ENCODE measurements at places on chromosomes 16 and 17. TPM values are rescaled to one million over a fixed set of nuclear protein-coding genes. Genes with fewer than 3 reads are reported as not detected.

DNA sequence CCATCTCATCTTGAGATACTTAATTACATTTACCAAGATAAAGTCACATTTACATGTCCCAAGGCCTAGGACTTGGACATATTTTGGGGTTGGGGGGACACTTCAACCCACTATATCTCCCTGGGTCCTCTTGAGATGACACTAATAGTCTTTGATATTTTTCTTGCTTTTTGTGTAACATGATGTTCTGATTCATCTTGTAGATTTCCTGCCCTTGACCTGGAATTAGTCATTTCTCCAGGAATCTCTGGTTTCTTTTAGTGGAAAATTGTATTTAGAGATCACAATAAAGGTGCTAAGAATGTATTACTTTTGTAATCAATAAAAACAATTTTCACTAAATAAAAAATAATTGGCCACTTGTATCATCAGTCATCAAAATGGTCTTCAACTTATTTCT is 157.3 kb downstream of the VPS53 start:
- peak; percentile 37 for DNase-seq

DNA sequence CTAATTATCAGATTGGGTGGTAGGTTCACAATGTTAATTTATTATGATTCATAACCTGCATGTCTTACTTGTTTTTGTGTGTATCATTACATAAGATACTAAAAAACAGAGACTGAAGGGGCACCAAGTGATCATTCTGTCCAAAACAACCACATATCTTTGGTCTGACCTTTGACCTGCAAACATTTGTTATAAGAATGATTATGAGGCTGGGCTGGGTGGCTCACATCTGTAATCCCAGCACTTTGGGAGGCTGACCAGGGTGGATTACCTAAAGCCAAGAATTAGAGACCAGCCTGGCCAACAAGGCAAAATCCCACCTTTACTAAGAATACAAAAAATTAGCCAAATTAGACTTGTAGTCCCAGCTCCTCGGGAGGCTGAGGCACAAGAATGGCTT is 116.4 kb downstream of the SPAG9 start:
- DNase-seq: no peak

- DNase-seq: no peak
These were observed 92.4 kb downstream of the DNAH9 start for GRCh38 chr17:11690681-11691080.

- DNase-seq: no peak
These were observed 16.9 kb downstream of the CMC2 start for GRCh38 chr16:80989801-80990200.

- DNase-seq: no peak
These were observed 713 bp downstream of the KNOP1 start for GRCh38 chr16:19717314-19717713.

Gene HS3ST2
- not detected for total RNA-seq

- DNase-seq: no peak
These were observed 3.5 kb downstream of the KRT38 start for GRCh38 chr17:41437254-41437653.

GRCh38 chr17:17760350-17760749 is 76.4 kb downstream of the SREBF1 start:
- no peak for DNase-seq

GRCh38 chr17:17345686-17346427 is 42.7 kb downstream of the NT5M start:
- DNase-seq: no peak

- DNase-seq: no peak
These were observed 37.8 kb downstream of the YWHAE start for GRCh38 chr17:1362065-1362848.

Gene TBL3
- 35.6 TPM for total RNA-seq

DNA sequence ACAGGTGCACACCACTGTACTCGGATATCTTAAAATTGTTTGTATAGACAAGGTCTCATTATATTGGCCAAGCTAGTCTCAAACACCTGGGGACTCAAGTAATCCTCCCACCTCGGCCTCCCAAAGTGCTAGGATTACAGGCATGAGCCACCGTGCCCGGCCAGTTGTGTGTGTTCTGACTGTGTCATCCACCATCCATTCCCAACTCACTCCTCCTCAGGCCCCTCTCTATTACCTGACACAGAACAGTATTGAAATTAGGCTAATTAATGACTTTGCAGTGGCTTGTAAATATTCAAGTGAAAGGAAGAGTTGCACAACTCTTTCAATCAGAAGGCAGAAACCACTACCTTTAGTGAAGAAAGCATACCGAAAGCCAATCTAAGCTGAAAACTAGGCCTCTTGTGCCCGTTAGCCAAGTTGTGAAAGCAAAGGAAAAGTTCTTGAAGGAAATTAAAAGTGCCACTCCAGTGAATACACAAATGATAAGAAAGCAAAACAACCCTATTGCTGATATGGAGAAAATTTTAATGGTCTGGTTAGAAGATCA is 28.7 kb downstream of the GOSR1 start:
- no peak for DNase-seq

Gene RTN4RL1
- 0.43 TPM for total RNA-seq

GRCh38 chr16:69393898-69394849 is 8.4 kb upstream of the TERF2 start:
- DNase-seq: no peak

Gene PKMYT1
- 40.8 TPM for total RNA-seq

DNA sequence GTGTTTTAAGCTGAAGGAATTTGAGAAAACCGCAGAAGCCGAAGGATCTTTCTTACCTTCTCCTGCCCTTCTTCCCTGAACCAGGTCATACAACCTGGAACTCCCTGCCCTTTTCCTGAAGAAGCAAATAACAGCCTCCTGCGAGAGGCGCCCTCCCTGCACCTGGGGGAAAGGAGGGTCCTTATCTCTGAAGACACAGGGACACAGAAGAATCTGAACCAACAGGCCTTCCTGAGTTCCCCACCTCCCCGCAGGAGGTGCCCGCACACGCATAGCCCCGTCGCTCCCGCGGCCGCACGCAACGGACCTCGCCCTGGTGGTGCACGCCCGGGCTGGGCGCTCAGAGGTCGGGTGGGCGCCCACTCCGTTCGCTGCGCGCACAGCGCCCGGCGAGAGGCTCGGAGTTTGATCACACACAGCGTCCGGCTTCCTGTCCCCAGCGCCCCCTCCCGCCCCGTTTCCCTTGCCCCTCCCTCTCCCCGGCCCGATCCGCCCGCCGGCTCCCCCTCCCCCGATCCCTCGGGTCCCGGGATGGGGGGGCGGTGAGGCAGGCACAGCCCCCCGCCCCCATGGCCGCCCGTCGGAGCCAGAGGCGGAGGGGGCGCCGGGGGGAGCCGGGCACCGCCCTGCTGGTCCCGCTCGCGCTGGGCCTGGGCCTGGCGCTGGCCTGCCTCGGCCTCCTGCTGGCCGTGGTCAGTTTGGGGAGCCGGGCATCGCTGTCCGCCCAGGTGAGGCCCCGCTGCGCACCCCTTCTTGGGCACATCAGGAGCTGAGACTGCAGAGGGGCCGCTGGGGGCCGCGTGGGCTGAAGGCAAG is at the start of gene TNFSF12:
Gene TNFSF12 (plus strand): TSS at position 474 of the 816 bp plus-strand sequence. CDS start 96 bp downstream, at position 570.
- DNase-seq: no peak

DNA sequence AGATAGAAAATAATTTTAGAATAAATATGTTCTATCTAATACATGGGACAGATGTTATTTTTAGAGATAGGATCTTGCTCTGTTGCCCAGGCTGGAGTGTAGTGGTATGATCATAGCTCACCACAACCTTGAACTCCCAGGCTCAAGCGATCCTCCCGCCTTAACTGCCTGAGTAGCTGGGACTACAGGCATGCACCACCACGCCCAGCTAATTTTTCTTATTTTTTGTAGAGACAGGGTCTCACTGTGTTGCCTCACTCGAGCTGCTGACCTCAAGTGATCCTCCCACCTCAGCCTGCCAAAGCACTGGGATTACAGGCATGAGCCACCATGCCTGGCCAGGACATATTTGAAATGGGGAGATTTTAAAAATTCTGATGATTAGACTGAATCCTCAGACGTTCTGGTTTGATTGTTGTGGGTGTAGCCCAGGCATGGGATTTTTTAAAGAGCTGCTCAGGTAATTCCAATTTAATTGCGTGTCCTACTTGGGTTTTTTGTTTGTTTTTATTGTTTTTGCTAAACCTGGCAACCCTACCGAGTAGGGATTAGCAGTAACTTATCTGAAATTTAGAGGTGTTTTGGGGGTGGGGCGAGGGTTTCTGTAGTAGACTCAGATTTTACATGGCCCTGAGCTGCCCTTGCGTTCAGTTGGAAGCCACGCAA is 142.9 kb downstream of the RAB11FIP4 start:
- DNase-seq: no peak

- no peak for DNase-seq
These were observed 149.6 kb upstream of the GNAO1 start for GRCh38 chr16:56041556-56042140.

DNA sequence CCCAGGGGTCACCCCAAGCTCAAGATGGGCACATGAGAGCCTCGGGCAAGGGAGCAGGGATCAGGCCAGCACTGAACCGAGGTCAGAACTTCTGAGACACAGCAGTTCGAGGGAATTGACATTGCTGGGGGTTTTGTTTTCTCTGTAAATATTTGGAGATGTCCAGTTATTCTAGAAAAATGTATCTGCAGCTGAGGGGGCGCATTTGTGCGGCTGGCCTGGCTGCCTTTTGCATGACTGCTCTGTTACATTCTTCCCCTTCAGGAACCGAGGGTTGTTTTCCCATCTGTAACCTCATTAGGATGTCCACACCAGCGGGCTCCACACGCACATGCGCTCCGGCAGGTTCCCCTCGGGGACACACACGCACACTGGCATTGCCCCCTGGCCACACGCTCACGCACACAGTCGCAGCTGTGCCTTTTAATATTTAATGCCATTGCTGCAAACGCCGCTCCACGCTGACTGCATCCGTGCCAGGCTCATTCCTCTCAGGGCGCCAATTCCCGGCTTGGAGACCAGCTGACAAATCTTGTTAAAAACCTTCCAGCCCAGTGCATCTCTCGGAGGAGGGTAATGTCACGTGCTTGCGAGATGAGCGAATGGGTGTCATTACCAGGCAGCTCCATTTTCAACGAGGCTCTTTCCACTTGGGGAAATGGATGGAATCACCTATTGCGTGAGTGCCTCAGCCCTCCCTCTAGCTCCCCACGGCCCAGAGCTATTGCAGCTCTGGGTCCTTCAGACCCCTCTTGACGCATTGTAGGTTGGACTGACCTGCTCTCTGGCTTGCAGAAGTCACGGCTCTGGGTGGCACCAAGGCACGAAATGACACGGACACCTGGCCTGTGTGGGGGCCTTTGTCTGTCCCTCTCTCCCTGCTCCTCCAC is 13.1 kb downstream of the CCR7 start:
- DNase-seq: peak; percentile 97

GRCh38 chr16:11768849-11769248 is 26.2 kb upstream of the TXNDC11 start:
- DNase-seq: no peak

DNA sequence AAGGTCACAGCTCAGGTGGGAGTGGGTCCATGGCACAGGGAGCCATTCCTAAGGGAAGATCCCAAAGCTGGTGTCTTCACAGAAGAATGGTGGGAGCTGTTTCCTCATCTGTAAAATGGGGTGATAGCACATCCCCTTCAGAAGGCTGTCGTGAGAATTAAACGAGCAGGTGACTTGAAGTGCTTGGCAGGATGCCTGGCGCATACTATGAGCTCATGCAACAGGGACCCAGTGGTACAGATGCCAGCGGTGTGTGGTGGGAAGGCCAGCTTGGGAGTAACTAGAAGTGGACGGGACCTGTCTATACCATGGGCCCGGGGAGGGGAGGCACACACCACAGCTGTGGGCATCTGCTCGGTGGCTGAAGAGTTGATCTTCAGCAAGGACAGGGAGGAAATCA is 189.3 kb upstream of the TNRC6C start:
- DNase-seq: no peak

DNA sequence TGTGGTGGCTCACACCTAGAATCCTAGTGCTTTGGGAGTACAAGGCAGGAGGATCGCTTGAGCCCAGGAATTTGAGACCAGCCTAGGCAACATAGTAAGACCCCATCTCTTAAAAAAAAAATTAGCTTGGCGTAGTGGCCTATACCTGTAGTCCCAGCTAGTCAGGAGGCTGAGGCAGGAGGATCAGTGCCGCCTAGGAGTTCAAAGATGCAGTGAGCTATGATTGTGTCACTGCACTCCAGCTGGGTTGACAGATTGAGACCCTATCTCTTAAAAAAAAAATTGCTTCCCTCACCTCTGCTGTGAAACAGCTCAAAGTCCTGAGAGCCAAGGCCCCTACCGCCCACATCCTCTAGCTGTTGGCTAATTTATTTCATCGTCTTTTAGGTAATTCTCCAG is 10.2 kb downstream of the NDE1 start:
- no peak for DNase-seq

DNA sequence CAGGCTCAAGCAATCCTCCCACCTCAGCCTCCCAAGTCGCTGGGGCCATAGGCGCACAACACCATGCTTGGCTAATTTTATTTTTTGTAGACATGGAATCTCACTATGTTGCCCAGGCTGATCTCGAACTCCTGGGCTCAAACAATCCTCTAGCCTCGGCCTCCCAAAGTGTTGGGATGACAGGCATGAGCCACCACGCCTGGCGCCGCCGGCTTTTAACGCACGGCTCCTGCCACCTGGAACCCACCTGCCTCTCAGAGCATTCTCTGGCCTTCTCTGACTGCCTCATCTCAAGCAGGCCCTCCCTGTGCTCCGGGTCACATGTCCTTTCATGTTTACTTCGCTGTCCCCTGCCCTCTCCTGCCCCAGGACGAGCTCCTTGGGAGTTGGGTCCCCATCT is 10.3 kb downstream of the CASKIN1 start:
- no peak for DNase-seq

DNA sequence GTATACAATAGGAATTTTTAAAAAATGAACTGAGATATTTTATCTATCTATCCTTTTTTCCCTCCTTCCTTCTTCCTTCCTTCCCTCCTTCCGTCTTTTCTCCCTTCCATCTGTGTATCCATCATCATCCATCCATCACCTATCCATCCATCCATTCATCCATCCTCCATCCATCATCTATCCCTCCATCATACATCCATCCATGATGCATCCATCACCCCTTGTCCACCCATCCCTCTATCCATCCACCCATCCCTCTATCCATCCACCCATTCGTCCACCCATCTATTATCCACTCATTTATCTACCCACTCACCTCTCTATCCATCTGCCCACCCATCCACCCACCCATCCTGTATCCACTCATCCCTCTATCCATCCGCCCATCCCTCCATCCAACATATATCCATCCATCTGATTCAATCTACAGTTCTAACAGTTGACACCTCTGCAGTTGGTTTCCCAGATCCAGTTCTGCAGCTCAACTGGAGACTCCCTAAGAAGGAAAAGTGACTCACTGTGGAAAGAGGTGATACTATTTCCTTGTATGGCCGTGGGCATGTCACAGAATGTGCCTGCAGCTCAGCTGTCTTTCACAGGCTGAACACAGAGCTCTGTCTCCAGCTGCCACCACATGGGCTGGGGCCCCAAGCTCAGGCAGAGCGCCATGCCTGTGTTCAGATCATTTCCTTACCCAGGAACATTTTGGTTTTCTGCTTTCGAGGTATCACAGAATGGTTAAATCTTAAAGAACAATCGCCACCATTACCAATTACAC is 130.8 kb downstream of the XYLT1 start:
- DNase-seq: peak; percentile 40

Gene CRYM
- not detected for total RNA-seq

- DNase-seq: no peak
These were observed 12.3 kb downstream of the ITGAL start for GRCh38 chr16:30484887-30485286.

Gene AOC2
- 0.65 TPM for total RNA-seq

Gene MED9
- total RNA-seq: 8.3 TPM

Gene CHST6
- total RNA-seq: 0.07 TPM

- DNase-seq: no peak
These were observed 33.2 kb downstream of the EEF2K start for GRCh38 chr16:22239131-22239805.

- DNase-seq: peak; percentile 94
These were observed 826 bp upstream of the GSE1 start for GRCh38 chr16:85612191-85612800.

Gene SENP3
- total RNA-seq: 66.4 TPM

Gene KLHL36
- 49.5 TPM for total RNA-seq
